ENCODE measurements at places on chromosomes 1 and 21. TPM values are rescaled to one million over a fixed set of nuclear protein-coding genes. Genes with fewer than 3 reads are reported as not detected.

DNA sequence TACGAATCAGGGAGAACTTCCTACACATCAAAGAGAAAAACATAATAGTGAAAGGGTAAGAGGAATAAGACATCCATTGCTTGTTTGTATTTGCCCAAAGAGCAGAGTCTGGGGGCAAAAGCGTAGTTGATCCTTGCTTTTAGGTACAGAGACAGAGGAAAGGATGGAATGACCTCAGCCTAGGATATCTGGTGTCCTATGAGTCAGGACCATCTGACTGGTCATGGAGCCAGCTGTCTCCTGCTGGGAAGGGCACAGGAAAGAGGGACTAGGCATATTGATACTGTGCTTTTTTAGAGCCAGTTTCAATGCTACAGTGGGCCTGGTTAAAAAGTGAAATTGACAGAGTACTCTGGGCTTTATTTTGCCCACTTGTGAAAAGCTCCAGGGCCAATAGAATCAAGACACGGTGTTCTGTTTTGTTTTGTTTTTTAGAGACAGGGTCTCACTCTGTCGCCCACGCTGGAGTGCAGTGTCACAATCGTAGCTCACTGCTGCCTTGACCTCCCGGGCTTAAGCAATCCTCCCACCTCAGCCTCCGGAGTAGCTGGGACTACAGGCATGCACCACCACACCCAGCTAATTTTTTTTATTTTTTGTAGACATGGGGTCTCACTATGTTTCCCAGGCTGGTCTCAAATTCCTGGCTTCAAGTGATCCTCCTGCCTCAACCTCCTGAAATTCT lies 3.2 kb downstream of the PLEKHO1 start:
- H3K27ac ChIP-seq, result no peak overlapping the region
- no peak for DNase-seq
- no peak overlapping the region for H3K4me3 ChIP-seq
- H3K4me1 ChIP-seq, result peaks cover 25% of the 10 kb centered on the region

The KIAA1614 gene
- 0.22 TPM for total RNA-seq

- no peak overlapping the region for H3K27ac ChIP-seq
- H3K4me1 ChIP-seq, result no peaks in the 10 kb centered on the region
- no peaks in the 10 kb centered on the region for H3K36me3 ChIP-seq
- no peaks in the 10 kb centered on the region for H3K27me3 ChIP-seq
- H3K4me3 ChIP-seq, result no peak overlapping the region
- DNase-seq, result no peak
These were observed 348.0 kb downstream of the PTPRU start for GRCh38 chr1:29584362-29584761.

The CD2 gene
- total RNA-seq, result 364 TPM
